ENCODE measurements at places on chromosomes 4 and X.

GRCh38 chr4:127772769-127773671, 9.1 kb upstream of the HSPA4L start:
- no peak for DNase-seq

GRCh38 chrX:129802863-129803262, 23.1 kb downstream of the SASH3 start:
- DNase-seq: no peak

GRCh38 chrX:16870862-16871815, 977 bp upstream of the RBBP7 start:
- peak; percentile 6 for DNase-seq

DNA sequence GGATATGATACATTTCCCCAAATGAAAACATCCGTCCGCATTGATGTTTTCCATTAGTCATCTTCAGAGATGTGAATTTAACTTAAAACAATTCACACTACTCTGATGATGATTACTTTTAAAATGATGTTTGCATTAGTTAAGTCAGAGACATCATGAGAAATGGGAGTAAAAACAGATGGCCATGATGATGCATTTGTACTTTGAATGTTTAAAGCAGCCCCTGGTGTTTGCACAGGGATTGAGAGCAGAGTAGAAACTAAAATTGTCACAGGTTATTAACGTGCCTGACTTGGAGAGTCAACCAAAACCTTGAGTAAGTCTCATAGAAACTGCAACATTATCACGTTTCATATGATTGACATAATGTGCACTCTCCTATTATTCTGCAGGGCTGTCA, 117.2 kb downstream of the CFAP299 start:
- no peak for DNase-seq

DNA sequence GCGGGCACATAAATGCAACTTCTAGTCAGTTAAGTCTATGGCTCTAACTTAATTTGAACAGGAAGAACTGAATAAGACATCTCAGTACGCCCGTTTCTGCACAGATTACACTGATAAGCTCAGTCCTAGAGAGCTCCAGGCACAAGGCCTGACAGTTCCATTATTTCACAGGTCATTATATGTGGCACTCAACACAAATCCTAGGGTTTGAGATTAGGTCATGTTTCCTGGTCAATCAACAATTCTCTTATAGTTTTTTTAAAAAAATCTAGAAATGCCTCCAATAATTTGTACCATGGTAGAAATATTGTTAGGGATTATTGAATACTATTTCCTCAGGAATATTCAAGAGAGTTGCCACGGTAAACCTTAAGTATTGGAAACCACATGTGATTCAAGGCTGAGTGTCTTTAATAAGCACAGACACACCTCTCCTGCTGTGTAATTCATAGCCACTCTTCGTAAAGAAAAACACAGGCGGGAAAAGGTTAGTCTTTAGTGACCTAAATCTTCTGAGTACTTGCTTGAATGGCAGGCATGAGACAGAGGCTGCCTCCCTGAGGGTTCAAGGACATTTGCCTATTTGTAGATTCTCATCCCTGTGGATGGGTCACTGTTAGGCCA, 342.9 kb upstream of the ADGRL3 start:
- DNase-seq: no peak

DNA sequence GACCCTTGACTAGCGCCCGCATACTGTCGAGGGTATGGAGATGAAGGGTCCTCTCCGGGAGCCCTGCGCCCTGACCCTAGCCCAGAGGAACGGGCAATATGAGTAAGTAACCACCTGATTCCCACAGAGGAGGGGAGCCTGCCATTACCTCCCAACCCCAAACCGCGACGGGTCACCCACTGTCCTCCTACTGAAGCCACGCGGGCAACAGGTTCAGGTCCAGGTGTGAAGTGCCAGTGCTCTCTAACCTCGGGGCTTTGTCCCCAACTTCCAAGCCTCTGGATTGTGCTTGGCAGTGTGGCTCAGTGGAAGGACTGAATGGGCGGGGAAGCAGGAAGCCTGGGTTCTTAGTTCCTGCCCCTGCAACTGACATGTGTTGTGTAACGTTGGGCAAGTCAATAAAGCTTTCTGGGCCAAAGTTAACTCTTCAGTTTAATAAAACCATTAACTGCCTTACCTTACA, 694 bp downstream of the OCRL start:
- peak; percentile 15 for DNase-seq

- peak; percentile 26 for DNase-seq
Observed at GRCh38 chr4:186643501-186644310, 80.0 kb downstream of the FAT1 start.

- no peak for DNase-seq
Observed at GRCh38 chrX:20969565-20969964, 404.7 kb upstream of the CNKSR2 start.

GRCh38 chrX:1031521-1032430, 180.7 kb downstream of the CRLF2 start:
- no peak for DNase-seq

DNA sequence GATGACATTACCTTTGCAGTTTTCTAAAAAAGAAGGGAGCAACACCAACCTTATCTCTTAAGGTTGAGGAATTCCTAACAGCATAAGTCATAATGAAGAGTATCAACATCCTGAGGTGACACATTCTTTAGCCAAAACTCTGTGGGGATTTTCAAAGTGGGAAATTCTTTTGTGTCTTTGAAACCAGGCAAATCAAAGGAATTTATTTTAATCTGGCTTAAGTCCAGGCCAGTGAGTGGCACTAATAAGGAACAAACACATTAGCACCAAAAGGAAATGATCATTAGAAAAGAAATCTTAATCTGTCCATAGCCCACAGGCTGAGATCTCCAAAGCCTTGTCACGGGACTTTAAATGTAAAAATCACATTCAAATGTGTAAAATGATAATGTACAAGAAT, 110.1 kb downstream of the LARP7 start:
- DNase-seq: no peak

DNA sequence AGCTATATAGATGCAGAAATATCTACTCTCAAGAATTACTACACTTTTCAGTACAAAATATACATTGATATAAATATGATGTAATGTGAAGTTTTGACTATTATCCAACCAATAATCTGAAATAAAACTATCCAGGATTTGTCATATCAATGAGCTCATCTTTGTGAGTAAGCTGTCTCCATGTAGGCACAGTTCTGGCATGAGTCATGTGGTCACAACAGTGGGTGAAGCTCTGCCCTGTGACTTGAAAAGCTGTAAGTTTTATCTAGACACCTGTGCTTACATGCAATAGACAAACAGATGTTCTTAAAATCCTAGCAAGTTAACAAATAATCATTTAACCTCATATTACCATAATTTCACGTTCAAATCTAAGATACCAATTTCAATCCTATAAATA, 192.7 kb downstream of the GABRG1 start:
- no peak for DNase-seq

- no peak for DNase-seq
Observed at GRCh38 chr4:133046156-133046555, 102.9 kb upstream of the PCDH10 start.

- DNase-seq: peak; percentile 11
Observed at GRCh38 chr4:107896646-107897045, 34.7 kb upstream of the CYP2U1 start.

DNA sequence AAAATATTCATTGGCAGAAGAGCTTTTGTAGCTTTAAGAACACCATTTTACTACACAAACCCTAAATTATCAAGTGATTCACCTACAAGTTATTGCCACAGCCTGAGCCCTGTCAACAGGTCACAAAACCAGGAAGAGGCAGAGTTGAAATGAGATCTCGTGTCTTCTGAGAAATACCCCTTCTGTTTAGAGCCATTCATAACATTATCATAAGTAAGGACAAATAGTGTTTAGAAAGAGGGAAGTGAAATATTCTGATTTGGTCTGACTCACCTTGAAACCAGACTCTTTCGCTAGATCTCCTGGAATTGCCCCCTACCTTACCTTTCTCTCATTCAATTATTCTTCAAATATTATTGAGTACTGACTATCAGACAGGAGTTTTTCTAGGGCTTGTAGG, 5.9 kb downstream of the ETDB start:
- DNase-seq: no peak

DNA sequence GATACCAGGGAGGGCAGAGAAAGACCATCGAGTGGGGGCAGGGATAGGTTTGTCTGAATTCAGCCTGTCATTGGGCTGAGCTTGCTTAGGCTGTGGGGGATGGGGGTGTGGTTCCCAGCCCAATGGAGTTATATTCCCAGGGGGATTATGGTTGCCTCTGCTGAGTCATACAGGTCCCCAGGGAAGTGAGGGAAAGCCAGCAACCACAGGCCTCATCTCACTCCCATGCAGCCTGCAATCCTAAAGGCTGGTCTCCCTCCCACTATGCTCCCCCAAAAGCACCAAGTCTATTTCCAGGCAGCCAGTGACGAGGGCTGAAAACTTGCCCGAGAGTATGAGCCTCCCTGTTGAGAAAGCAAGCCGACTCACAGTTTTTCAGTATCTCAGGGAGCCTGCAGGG, 39.3 kb downstream of the AFM start:
- DNase-seq: peak; percentile 40

DNA sequence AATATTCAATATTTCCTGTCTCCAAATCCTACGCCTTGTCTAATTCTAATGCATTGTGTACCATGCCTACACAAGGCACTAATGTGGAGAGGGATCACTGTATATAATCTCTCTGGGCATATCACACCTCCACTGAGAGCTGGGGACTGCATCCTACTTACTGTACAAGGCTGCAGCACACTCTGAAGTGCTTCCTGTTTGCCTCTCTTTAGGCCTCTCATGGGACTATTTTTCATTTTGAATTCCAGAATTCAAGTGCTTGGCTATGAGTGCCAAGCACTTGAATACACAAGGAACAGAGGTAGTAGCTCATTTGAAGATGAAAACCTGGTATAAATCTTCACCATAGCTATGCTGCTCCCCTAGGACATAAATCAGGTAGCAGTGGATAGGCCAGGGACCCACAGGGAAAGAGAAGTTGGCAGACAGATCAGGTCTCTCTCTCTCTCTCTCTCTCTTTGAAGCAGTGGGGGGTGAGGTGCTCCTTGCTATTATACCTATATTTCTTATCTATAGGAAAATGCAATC, 229.7 kb upstream of the MBNL3 start:
- DNase-seq: no peak

GRCh38 chrX:109920868-109921267, 82.0 kb upstream of the TMEM164 start:
- no peak for DNase-seq

DNA sequence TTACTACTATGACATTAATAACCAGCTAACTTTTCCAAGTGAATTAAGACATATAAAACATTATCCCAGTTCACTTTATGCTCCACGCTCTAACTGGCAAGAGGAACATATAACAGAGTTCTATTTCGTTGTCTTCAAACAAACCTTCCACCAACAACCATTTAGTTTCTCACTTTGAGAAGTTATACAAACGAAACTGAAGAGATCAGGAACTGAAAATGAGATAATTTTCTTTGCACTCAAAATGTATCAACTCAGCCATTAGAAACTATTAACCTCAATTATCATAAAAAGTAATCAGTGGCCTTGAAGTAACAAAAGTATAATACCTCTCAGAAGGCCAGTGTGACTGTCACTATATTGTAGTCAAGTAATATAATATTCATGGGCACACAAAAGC, 70.1 kb downstream of the CHM start:
- DNase-seq: no peak

GRCh38 chrX:153411988-153412574, 809 bp downstream of the ZFP92 start:
- DNase-seq: no peak

- no peak for DNase-seq
Observed at GRCh38 chr4:25844961-25845712, 17.7 kb downstream of the SEL1L3 start.

DNA sequence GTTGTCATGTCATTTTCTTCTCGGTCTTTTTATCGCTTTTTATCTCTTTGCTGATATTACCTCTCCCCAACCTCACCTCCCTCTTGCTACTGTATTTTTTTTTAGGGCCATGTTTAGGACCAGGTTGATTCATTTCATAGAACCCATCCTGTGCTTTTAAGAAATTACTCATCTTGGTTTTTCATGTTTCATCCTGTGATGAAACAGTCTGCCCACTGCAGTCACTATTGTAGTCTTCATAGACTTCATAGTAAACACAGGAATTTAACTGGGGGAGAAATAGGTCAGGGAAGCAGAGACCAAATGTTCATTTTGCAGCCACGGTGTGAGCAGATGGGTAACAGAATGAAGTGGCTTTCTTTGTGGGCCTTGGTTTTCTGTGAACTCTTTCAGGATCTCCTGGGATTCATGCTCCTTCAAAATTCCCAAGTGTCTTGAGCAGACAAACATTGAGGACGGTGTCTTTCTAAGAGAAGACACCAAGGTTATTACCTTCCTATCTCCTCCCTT, 161.8 kb downstream of the NAA11 start:
- DNase-seq: no peak

GRCh38 chrX:134622056-134622812, 36.0 kb downstream of the PLAC1 start:
- peak; percentile 72 for DNase-seq

GRCh38 chr4:80931631-80932081, 98.9 kb upstream of the BMP3 start:
- DNase-seq: no peak

DNA sequence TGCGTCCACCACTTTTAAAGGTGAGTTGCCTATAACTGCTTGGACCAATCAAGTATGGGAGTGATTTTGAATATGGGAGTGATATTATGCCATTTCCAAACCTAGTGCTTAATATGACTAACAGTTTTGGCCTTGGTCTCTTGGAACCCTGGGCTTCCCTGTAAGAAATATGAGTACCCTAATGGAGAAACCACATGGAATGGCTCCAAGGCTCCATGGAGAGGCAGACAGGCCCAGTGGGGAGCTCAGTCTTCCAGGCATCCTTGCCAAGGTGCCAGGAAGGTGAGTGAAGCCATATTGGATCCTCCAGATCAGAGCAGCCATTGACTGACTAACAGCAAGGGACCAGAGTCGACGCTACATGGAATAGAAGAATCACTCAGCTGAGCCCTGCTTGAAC, 53.2 kb downstream of the MAML3 start:
- no peak for DNase-seq

DNA sequence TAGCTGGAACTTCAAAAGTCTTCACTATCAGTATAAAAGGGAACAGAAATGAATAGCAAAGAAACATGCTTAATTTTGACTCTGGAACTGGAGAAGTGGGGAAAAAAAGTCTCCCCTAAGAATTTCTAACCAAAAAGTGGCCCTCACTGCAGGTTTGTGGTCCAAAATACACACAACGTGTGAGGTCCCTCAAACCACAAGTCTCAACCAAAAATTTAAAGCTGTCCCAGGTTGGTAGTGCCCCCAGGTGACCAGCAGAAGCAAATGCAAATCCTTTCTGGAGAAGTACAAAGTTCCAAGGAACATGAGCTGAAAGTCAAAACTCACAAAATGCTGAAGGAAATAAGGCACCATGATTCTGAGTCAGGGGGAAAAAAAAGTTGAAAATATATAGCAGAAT, 23.6 kb upstream of the VAMP7 start:
- no peak for DNase-seq

DNA sequence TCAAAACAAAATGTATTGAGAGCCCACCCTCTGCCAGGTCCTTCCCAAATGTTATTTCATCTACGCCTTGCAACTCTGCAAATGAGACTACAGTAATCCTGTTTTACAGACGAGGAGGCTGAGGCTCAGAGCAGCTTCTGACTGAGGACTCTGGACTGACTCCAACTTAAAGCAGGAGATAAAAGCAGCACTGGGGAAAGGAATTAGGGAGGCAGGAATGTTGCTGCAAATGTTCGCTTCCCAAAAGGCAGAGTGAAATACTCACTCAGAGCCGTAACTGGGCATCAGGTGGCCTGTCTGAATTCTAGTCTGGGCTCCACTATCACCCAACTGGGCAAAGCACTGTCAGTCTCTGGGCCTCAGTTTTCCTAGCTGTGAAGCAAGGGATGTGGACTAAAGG, 94.7 kb upstream of the SRD5A3 start:
- DNase-seq: no peak

- DNase-seq: peak; percentile 12
Observed at GRCh38 chr4:150518559-150518958, 63.4 kb upstream of the MAB21L2 start.
